ENCODE measurements at places on chromosomes 1 and 21.

DNA sequence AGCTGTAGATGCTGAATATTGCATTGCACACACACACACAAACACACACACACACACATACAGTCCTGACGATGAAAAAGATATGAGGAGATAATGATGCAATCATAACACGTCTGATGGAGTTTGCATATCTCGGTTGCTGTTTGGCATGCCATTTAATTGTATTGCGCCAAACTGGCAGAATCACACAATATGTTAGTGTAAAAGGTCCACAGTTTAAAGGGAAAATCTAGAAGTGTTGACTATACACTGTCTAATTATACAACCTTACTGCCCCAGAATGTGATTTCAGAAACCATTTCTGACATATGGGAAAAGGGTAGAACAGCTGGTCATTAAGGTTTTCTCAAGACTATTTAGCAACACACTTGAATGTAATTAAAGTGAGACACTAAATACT lies 123.7 kb upstream of the PROX1 start:
- no peak for DNase-seq

DNA sequence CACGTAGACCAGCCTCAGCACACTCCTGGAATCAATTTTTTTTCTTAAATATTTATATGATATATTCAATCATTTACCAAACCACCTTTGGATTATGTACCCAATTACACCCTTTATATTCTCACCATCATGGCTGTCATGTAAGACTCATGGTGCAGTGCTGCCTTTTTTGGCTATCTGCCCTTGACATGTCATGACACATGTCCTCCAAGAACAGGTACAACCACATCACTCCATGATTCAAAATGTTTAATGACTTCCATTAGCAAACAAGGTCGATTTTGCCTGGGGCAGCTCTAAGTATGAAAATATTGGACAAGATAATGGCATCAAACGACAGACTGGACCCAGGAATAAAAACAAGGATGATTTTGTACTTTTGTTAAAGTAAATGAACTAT lies 861.1 kb upstream of the ADAMTS5 start:
- no peak for DNase-seq

GRCh38 chr1:16719571-16720350 lies 20.6 kb upstream of the RNU1-4 start:
- no peak for DNase-seq

GRCh38 chr1:223363057-223363855 lies 720 bp downstream of the SUSD4 start:
- DNase-seq, result peak; percentile 13

- DNase-seq, result no peak
Measured at GRCh38 chr1:234519506-234519905, 40.5 kb upstream of the TARBP1 start.

- no peak for DNase-seq
Measured at GRCh38 chr1:176609556-176610408, 146.8 kb downstream of the PAPPA2 start.

DNA sequence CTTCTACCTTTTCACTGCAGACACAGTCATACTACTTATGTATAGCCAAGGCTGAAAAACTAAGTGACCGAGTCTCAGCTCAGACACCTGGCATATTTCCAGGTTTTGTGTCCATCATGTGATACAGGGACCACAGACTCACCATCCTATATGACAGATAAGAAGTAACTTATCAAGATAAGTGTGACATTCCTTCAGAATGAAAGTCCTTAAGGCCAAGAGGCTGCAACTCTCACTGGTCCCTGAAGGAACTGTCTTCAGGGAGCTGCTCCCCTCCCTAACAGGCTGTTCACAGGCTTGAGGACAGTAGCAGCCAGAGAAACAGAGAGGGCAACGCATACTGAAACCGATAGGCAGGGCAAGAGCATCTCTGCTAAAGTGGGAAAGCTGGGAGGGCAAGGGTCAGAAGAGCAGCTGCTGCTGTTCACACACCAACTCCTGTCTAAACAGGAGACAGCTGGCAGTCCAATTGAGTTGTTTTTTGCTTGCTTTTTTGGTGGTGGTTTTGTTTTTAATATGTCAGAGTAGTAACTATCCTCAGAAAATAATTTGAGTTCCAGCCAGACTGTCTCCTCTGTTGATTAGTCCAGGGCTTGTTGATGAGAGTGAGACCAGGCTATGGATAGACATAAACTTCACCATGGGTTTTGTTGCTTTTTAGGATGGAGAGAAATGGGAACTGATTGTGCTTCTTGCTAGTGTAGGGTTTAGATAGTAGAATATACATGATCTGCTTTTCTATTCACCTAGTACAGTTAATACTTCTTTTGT lies 67.7 kb downstream of the MACF1 start:
- DNase-seq, result peak; percentile 39

All from hematopoietic multipotent progenitor cell treated with erythropoietin and hydrocortisone succinate and interleukin-3 and kit ligand, for 4 days (in vitro differentiated cells).